ENCODE measurements at places on chromosomes 5 and 9. TPM values are rescaled to one million over a fixed set of nuclear protein-coding genes. Genes with fewer than 3 reads are reported as not detected.

The PCDHGB2 gene
- total RNA-seq = 0.65 TPM

The SNX30 gene
- total RNA-seq = 9.6 TPM

The PFN3 gene
- total RNA-seq = not detected

The PCDHAC1 gene
- total RNA-seq = under 0.01 TPM

The DEPDC1B gene
- 17.3 TPM for total RNA-seq

The ARHGEF37 gene
- total RNA-seq = 4.9 TPM

The OR4F3 gene
- not detected for total RNA-seq

The SURF4 gene
- 443 TPM for total RNA-seq

The SPRY4 gene
- 6.5 TPM for total RNA-seq

The RMI1 gene
- total RNA-seq = 9.7 TPM

The ENHO gene
- not detected for total RNA-seq

The SHISAL2B gene
- not detected for total RNA-seq

The ARAP3 gene
- 28.4 TPM for total RNA-seq

The TIFAB gene
- not detected for total RNA-seq

The C5orf52 gene
- total RNA-seq = not detected

The NEUROG1 gene
- not detected for total RNA-seq

The BAG1 gene
- total RNA-seq = 39.1 TPM

All from epithelial cell of umbilical artery (primary cell).